ENCODE measurements at places on chromosomes 3 and 15. TPM values are rescaled to one million over a fixed set of nuclear protein-coding genes. Genes with fewer than 3 reads are reported as not detected.
A peak's percentile ranks its signal among the peaks of the same experiment; 100 is the strongest.

- DNase-seq: no peak
Observed at GRCh38 chr3:42042747-42043098, 48.4 kb upstream of the TRAK1 start.

GRCh38 chr3:37890522-37890921 lies 28.8 kb downstream of the CTDSPL start:
- DNase-seq: no peak

GRCh38 chr15:93515256-93516051 lies 426.4 kb upstream of the RGMA start:
- DNase-seq: no peak

GRCh38 chr3:98013411-98014267 lies 21.5 kb downstream of the GABRR3 start:
- DNase-seq: no peak

GRCh38 chr15:29438703-29439055 lies 169.1 kb upstream of the NSMCE3 start:
- no peak for DNase-seq

DNA sequence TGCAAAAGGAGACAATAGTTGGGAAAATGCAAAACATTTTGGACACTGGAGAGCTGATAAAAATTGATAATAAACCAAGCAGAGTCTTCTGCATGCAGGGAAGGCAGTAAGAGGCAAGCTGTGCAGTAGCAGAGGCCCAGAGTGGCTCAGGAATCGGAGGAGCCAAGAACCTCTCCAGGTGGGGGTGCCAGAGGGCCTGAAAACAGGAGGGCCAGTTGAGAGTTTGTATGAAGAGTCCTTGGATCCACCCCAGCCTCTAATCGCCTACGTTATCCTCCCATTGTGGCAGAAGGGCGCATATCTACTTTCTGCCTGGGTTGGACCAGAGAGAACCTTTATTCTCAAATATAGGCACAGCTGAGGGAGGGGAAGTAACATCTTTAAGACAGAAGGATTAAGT lies 48.9 kb upstream of the RBP1 start:
- no peak for DNase-seq

GRCh38 chr15:74170071-74170844 lies 3.3 kb upstream of the ISLR start:
- no peak for DNase-seq

GRCh38 chr15:96894659-96895058 lies 564.2 kb downstream of the NR2F2 start:
- no peak for DNase-seq

GRCh38 chr3:23202921-23203707 lies at the start of gene UBE2E2:
UBE2E2 (plus strand) TSS chr3:23203327.
- DNase-seq: peak; percentile 82

DNA sequence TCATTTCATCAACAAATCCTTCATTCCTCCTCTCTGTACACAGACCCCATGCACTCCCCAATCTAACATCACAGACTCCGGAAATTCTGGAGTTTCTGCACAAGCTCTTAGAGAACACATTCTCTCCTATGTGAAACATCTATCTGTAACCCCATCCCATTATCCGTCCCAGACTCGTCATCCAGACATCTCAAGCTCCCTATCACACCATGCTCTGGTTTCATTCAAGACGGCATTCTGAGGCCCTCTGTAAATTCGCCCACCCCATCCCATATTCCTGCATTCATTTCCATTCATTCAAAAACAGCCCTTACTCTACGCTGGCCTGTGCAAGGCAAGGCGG lies 575 bp downstream of the LEO1 start:
- DNase-seq: no peak

DNA sequence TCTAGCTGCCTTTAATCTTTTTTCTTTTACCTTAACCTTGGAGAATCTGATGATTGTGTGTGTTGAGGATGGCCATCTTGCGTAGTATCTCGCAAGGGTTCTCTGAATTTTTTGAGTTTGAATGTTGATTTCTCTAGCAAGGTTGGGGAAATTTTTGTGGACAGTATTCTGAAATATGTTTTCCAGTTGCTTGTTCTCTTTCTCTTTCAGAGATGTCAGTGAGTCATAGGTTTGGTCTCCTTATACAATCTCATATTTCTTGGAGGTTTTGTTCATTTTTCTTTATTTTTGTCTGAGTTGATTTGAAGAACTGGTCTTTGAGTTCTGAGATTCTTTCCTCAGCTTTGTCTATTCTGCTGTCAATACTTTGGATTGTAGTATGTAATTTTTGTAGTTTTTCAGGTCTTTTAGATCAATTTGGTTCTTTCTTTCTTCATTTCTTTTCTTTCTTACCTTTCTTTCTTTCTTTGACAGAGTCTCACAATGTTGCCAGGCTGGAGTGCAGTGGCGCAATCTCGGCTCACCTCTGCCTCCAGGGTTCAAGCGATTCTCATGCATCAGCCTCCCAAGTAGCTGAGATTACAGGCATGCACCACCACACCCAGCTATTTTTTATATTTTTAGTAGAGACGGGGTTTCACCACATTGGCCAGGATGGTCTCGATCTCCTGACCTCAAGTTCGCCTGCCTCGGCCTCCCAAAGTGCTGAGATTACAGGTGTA lies 366.4 kb upstream of the RASGRP1 start:
- DNase-seq: no peak

GRCh38 chr15:55784286-55784685 lies 41.3 kb upstream of the PRTG start:
- DNase-seq: no peak

GRCh38 chr3:172100482-172100881 lies 61.1 kb downstream of the FNDC3B start:
- no peak for DNase-seq

GRCh38 chr3:38154033-38154494 lies 11.3 kb upstream of the OXSR1 start:
- no peak for DNase-seq

DNA sequence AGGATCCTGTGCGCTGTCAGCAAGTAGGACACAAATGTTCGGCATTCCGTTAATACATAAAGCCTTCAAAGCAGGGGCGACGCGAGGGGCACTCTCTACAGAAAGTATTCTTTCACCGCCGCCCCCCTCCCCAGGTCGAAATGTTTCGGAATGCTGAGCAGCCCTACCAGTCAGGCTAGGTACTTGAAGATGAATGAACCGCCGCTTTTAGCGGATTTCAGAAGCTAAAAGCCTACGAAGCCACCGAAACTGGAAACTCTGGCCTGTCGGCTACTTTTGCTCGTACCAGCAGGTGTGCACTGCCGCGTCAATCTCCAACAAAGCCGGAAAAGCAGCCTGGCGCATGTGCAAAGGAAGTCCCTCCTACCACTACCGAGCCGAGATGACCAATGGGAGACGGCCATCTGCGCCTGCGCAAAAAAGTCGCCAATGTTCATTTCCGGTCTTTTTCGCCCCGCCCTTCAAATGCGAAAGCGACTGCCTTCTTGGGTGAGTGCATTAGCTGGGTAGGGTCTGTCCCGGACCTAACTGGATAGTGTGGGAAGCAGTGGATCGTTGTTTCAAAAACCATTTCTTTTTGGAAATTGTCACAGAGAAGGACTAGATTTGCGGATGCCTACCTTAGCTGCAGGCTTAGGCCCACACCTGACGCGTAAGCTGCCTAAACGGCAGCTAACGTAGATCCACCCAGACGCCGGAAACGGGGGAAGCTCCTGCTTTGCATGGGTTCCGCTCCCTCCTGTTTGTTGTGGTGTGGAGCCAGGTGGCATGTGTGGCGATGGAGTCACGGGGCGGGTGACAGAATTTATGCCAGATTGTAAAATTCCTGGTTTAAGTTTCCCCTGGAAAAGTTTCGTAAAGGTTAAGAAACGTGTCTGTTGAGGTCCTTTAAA lies at the start of gene WDR5B:
WDR5B (minus strand) TSS at position 301 of the 893 bp plus-strand sequence. CDS start 534 bp downstream, outside the sequence.
- DNase-seq: peak; percentile 99

DNA sequence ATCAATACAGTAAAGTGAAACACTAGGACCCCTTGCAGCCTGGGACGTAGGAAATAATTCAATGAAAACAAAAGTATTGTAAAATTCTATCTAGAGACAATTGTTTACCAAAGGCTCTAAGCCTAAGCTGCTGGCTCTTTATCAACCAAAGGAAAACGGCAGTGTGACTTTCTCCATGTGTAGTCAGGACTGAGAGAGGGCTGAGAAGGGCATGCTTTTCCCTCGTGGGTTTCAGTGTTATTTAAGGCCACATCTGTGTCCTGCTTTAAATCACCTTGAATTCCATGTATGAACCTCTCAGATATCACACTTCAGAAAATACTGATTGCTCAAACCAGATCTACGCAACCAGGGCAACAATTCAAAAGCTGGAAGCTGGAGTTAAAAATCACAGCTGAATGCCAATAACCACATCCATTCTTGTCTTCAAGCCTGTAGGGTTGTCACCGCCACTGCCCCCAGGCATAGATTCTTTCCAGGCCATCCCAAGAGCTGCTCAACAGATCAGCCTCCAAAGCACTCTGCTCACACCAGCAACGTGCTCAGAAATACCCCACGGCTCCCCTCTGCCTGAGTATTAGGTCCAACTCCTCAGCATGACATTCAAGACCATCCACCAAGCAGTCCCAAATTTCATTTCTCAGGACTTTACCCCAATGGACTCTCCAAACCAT lies 124.0 kb downstream of the SRGAP3 start:
- DNase-seq: no peak

- no peak for DNase-seq
Observed at GRCh38 chr3:43512754-43513404, 108.9 kb downstream of the ANO10 start.

GRCh38 chr3:46667657-46668056 lies 25.8 kb downstream of the ALS2CL start:
- DNase-seq: peak; percentile 67

The PLD1 gene
- total RNA-seq: 56.5 TPM

The IGF2BP2 gene
- total RNA-seq: 18.5 TPM

The CHRNA5 gene
- 2.0 TPM for total RNA-seq

The GP5 gene
- total RNA-seq: 0.22 TPM

The FBXW12 gene
- not detected for total RNA-seq

The UROC1 gene
- not detected for total RNA-seq

The TM4SF1 gene
- total RNA-seq: 84.7 TPM

The TUSC2 gene
- total RNA-seq: 24.5 TPM

The JMJD7 gene
- 16.3 TPM for total RNA-seq

The SLC28A1 gene
- 0.83 TPM for total RNA-seq

The EXD1 gene
- not detected for total RNA-seq
